Frontal cortex (tissue), 4 donors: ENCODE measurements at places on chromosomes 12 and 14. TPM values are rescaled to one million over a fixed set of nuclear protein-coding genes. Genes with fewer than 3 reads are reported as not detected.

DNA sequence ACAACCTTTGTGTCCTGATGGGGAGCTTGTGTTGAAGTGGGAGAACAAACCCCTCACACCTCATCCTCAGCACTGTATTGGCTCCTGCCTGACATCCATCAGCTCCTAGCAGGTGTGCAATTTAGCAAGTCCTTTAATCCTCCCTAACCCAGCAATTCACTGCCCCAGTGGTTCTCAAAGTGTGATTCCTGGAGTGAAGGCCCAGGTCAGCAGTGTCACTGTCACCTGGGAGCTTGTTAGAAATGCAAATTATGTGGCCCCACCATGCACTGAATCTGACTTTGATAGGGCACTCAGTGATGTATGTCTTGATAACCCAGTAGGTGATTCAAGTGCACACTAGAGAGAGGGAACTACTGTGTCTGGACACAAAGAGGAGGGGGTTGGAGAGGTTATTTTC, 133.6 kb downstream of the FGD4 start:
- no peak for DNase-seq

GRCh38 chr12:56722832-56723231, 2.3 kb downstream of the NACA start:
- DNase-seq = no peak

CPSF2 gene
- total RNA-seq = 18.3 TPM

- peak; percentile 16 for DNase-seq
Measured at GRCh38 chr12:94753036-94753679, 102.8 kb upstream of the TMCC3 start.

GPATCH2L gene
- 83.2 TPM for total RNA-seq
